ENCODE measurements at places on chromosomes 1 and 21.

DNA sequence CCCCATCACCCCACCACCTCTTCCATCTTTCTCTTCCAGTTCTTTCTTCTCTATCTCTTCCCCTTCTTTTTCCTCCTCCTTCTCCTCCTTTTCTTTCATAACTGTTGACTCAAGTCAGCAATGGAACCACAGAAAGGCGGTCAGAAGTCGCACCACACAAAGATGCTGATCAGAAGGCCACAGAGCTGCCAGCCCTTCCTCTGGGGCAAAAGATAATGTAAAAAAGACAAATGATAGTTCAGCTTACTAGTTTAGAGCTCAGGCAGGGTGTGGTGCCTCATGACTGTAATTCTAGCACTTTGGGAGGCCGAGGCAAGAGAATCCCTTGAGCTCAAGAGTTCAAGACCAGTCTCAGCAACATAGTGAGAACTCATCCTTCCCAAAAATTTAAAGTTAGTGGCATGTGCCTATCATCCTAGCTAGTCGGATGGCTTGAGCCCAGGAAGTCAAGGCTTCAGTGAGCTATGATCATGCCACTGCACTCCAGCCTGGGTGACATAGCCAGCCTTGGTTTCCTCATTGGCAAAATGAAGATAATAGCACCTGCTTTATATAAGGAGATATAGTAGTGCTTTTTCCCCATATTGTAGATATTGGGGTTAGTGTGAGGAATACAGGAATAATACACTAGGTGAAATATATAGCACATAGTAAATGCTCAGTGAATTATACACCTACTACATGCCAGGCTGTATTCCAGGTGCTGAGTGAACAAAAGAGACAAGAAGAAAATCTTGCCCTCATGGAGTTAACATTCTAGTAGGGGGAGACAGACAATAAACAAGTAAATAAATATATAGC lies 12.5 kb upstream of the IGSF3 start:
- no peak for DNase-seq

GRCh38 chr1:218852527-218852926 lies 321.2 kb upstream of the LYPLAL1 start:
- no peak for DNase-seq

GRCh38 chr1:47449822-47450552 lies 12.1 kb downstream of the FOXD2 start:
- DNase-seq = no peak

GRCh38 chr1:175338387-175339135 lies 146.0 kb upstream of the KIAA0040 start:
- no peak for DNase-seq

DNA sequence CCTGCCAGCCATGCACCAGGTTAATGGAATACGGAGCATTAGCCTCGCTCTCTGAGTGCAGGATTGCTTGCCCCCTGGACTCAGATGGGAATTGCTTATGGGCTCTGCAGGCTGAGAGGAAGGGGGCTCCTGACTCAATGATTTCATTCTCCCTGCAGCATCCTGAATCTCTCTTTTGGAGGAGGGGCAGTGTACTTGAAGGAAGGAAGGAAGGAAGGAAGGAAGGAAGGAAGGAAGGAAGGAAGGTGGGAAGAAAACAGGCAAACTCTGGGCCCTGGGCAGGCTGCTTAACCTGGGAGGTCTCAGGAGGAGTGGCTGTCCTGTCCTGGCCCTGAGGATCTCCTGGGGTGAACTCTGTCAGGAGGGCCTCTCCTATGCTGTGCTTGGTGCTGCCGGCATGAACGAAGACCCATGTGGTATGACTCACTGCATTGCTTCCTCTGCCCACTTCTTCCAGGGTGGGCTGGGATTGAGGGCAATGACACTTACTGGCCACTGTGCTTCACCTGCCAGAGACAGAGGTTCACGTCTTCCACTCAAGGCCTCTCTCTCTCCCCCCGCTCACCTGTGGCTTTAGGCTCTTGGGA lies 257.1 kb upstream of the CSF3R start:
- no peak for DNase-seq

DNA sequence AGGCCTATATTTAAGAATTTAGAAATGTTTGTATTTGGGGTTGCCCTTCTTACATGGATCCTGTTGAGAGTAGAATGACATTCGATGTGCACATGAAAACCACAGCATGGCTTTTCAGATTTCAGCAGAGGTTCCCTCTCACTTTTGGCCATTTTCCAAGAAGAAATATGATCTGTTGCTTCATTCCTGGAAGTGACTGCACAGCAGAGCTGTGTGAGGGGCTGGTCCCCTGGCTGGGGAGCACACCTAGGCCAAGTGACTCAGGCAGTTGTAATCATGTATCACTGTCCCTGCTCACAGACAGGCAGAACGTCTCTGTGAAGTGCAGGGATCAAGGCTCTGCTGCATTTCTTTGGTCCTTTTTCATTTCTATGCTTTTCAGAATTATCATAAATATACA lies 32.3 kb downstream of the AGT start:
- peak; percentile 2 for DNase-seq

- no peak for DNase-seq
Measured at GRCh38 chr1:195005338-195005737, 1602.9 kb downstream of the KCNT2 start.

DNA sequence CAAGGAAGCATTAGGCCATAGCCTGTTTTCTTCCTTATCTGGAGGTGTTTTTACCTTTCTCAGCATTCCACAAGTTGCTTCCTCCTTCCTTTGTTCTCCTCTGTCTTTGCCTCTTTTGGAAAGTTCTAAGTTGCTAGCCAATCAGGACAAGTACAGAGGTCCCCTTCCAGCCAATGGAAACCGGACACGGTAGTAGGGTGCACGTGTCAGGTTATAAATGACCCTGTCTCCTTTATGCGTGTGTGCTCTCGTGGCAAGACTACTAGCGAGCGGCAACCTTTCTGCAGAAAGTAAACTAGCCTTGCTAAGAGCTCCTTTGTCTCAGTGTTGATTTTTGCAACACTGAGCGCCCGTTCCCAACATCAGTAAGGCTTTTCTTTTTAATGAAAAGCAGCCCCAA lies 1.5 kb upstream of the ACADM start:
- DNase-seq = no peak
